ENCODE measurements at places on chromosomes 4 and X.

GRCh38 chr4:145839151-145839550, 99.5 kb downstream of the ZNF827 start:
- no peak for DNase-seq

GRCh38 chr4:189279188-189279587, 661.5 kb upstream of the FRG1 start:
- DNase-seq = no peak

- no peak for DNase-seq
Measured at GRCh38 chr4:76790377-76790776, 107.6 kb downstream of the SOWAHB start.

GRCh38 chr4:159400558-159401225, 297.8 kb downstream of the RAPGEF2 start:
- DNase-seq = no peak

- DNase-seq = no peak
Measured at GRCh38 chrX:54007682-54008081, 36.6 kb downstream of the PHF8 start.

GRCh38 chr4:187084701-187085100, 361.0 kb upstream of the FAT1 start:
- DNase-seq = no peak

DNA sequence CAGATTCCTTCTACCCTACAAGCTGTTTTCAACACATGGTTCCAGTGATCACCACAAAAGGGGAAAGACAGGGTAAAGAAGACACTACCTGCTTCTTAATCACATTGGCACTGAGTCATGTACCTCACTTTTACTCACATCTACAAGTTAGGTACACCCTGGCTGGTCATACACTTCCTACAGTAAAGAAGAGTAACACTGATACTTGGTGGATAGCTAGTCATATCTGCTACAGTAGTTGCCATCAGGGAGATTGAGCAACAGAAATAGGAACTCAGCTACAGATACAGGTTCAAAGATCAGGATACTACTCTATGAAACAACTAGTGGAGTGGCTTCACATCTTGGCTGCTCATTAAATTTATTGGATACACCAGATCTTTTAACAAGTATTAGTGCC, 105.4 kb upstream of the DIAPH2 start:
- DNase-seq = no peak

DNA sequence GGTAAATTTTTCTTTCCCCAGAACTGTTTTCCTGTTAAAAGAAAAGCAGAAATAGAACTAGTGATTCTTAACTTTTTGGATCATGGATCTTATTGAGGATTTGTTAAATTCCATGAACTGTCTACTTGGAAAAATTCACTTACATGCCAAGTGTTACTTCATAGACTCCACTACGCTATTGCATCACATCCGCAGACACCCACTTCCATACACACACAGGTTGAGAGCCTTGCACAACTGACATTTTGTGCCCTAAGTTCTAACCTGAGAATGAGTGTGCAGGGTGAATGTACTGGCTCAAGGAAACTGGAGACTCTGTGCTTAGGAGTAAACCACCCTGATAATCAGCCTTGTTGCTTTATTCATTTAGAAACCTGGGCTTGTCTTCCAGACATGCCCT, 250.5 kb upstream of the EDA2R start:
- DNase-seq = no peak

GRCh38 chrX:53817548-53817947, 131.0 kb upstream of the HUWE1 start:
- no peak for DNase-seq

DNA sequence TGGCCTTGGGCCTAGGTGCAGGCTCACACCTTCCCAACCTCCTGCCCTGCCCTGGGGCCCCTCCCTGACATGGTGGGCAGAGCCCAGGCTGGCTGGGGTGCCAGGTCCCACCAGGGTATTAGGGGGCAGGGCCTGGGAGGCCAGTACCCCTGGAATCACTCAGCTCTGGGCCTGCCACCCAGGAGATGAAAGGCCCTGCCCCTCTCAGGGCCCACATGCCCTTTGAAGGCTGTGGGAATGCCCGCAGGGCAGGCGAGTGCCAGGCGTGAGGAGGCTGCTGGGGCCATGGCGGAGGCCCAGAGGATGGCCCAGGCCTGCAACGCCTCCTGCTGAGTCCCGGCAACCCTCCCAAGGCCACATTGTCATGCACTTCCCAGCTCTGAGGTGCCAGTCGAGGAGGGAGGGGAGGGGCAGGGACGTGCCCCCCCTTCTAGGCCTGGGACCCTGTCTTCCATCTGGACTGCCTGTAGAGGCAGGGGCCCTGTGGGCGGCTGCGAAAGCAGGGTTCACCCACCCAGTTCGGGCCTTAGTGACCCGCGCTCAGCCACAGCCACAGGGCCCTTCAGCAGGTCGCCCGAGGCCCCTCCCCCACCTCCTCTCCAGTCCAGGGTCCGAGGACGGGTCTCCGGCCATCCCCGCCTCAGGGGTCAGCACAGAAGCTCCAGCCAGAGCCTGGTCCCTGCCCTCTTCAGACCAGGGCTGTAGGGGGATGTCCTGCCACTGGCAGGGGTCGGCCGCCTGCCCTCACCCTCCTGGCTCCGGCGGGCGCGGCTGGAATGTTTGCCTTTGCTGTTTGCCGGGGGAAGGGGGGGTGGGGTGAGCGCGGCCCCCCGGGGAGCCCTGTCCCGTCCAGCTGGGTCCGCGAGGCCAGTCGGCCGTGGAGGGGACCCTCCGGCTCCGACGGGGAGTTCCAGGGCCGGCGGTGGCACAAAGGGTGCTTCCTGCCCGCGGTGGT, 26.7 kb upstream of the FGFR3 start:
- DNase-seq = no peak

- no peak for DNase-seq
Measured at GRCh38 chr4:84547211-84547610, 35.7 kb upstream of the CDS1 start.

DNA sequence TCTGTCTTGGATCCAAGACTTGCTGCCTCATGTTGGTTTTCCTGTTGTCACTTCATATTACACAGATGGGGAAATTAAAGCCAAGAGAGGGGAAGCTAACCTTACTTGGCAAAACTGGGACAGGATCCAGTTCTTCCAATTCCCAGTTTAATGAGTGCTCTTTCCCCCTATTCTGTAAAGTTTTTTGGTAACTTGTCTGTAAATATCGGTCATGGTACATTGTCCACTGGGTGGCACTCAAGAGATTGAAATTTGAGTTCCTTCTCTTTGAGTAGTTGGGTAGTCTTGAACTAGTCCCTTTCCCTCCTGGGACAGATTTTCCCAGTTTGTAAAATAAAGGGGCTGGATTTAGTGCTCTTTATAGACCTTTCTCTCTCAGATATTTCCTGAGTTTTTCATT, 12.4 kb upstream of the EOLA2 start:
- peak; percentile 21 for DNase-seq

DNA sequence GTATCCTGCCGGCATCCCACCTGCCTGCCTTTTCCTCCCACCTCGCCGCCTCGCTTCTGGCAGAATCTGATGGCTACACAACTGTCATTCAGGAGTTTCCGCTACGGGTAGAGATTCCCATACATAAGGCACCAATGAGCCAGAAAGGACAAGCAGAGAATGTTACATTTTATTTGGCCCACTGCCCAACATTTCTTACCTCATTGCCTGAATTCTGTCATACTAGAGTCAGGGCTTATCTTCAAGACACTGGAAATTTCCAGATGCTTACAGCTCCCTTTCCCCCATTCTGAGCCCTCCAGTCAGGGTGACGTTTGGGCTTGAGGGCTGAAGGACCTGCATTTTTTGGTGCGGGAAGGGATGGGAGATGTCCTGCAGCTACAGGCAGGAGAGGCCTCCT, 113.0 kb downstream of the NHS start:
- DNase-seq = no peak

DNA sequence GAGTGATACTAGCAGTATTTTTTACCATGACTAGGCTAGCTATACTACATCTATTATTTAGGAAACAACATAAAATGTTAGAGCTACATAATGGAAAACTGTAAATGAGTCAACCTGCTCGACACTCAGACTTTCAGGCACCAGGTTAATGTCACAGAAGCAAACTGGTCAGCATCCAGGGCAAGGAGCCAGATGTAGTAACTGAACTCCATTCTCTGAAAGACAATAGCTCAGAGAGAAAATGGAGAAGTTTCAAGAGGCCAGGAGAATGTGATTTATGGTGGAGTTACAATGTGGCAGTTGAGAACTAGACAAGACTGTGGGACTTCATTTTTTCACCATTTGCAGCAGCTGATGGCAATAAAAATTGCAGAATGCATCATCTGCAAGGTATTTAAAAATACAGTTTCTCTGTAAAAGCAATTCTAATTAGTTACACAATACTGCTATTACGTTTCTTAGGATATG, 342.7 kb upstream of the PABPC4L start:
- no peak for DNase-seq

- DNase-seq = no peak
Measured at GRCh38 chr4:124203613-124204238, 508.8 kb downstream of the ANKRD50 start.

- DNase-seq = peak; percentile 13
Measured at GRCh38 chr4:20249333-20249732, 2.4 kb upstream of the SLIT2 start.

- DNase-seq = no peak
Measured at GRCh38 chr4:180380733-180381132, 1862.5 kb upstream of the TENM3 start.

DNA sequence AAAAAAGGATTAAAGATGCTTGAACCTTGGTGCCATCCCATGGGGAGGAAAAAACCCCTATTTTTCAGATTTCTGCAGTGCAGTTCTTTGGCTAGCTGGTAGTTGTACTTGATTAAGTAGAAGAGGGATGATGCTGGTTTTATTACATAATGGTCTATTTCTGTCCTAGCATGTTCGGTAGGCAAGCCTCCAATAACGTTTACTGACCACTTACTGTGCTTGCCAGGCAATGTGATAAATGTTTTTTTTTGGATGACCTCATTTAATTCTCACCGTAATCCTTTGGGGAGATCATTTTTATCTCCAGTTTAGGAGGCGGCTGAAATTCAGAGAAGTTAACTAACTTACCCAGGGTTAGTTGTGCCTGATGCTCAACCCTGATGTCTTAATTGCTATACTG, 92.1 kb upstream of the RPA4 start:
- no peak for DNase-seq

- DNase-seq = peak; percentile 66
Measured at GRCh38 chrX:39984191-39984956, 113.4 kb downstream of the BCOR start.

- peak; percentile 87 for DNase-seq
Measured at GRCh38 chr4:103099691-103100392, at the start of gene BDH2. Gene BDH2 (minus strand): TSS chr4:103099834. CDS start chr4:103096254, 3,580 bp downstream.

- no peak for DNase-seq
Measured at GRCh38 chrX:96838537-96838936, 45.2 kb upstream of the RPA4 start.

DNA sequence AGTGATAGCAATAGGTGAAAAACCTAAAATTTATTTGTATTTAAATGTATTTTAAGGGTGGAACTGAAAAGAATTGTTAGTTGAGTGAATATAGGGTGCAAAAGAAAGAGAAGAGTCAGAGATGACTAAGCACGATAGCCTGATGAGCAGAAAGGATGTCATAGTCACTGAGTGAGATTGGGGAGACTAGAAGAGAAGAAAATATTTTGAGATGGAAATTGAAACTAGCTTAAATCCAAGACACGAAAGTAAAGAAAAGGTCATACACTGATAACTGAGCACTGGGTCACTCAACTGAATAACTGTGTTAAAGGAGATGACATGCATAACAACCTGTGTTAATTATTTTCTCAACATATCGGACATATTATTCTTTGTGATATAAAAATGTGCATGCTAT, 55.5 kb downstream of the SPANXN4 start:
- DNase-seq = no peak

GRCh38 chr4:40325406-40326019, 9.6 kb upstream of the CHRNA9 start:
- peak; percentile 75 for DNase-seq

DNA sequence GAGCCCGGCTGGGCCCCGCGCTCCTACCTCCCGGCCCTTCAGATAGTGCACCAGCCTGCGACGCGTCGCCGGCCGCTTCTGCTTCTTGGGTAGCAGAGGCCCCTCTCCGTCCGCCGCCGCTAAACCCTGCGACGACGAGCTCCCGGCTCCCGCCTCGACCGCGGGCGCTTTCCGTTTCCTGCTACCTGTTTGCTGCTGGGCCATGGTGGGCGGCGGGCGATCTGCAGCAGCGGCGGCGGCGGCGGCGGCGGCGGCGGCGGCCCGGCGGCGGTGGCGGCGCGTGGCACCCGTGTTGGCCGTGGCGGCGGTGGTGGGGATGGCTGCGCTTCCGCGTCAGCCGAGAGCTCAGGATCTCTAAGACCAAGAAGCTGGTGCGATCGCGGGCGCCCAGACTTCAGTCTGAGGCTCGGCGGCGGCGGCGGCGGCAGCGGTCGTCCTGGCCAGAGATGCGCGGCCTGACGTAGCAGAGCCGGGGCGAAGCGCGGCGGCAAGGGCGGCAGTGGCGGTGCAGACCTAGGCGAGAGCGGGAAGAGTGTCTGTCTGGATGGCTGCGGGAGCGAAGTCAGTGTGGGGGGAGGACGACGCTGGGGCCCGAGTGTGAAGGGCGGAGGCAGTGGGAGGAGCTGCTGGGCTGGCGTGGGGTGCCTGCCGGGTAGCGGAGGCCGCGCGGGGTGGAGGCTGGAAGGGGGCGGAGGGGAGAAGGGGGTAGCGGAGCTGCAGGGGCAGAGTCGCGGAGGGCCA, at the start of gene DCAF12L2:
Gene DCAF12L2 (minus strand): TSS at position 569 of the 741 bp plus-strand sequence. CDS start 365 bp downstream, at position 204.
- DNase-seq = no peak

DNA sequence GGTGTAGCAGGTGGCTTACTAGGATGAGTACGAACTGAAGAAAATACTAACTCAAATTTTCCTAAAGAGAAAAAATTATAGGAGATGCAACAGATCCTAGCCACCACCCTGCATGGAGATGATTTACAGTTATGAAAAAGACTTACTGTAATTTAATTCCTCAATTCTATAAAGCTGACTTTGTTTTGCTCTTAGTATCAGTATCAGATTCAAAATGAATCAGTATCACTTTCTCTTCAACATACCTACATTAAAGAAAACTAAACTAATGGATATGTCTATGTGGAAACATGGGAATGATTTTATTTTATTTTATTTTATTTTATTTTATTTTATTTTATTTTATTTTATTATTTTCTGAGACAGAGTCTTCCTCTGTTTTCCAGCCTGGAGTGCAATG, 525.8 kb downstream of the NLGN4X start:
- no peak for DNase-seq

- DNase-seq = no peak
Measured at GRCh38 chr4:184536881-184537248, 62.5 kb upstream of the IRF2 start.

DNA sequence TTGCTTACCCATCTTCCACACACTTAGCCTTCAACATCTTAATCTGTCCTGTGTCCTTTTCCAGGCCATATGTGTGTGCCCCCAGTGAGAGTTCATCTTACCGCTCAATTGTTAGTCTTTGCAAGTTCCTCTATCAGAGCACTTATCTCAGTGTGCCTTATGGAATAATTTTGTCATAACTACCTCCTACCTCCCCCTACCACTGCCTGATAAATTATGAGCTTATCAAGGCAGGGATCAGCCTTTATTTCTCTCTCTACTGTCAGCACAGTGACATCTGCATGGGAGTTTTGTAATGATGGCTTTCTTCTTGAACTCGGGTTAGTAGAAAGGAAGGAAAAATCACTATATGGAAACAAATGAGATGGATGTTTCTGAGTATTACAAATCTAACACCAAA, 53.2 kb downstream of the MTM1 start:
- DNase-seq = no peak

GRCh38 chr4:82889287-82889686, 1.7 kb downstream of the SEC31A start:
- DNase-seq = no peak

- DNase-seq = no peak
Measured at GRCh38 chr4:53713767-53714166, 122.5 kb upstream of the LNX1 start.
